BJ (cell line): ENCODE measurements at places on chromosomes 7 and 10. TPM values are rescaled to one million over a fixed set of nuclear protein-coding genes. Genes with fewer than 3 reads are reported as not detected.

RNF32 gene
- polyA plus RNA-seq: 0.63 and 0.93 TPM in 2 replicates

NKX1-2 gene
- polyA plus RNA-seq: not detected in 2 replicates

VPS50 gene
- polyA plus RNA-seq: 10.9 and 17.6 TPM in 2 replicates

GARIN1A gene
- polyA plus RNA-seq: 0.67 and 0.94 TPM in 2 replicates

DNA sequence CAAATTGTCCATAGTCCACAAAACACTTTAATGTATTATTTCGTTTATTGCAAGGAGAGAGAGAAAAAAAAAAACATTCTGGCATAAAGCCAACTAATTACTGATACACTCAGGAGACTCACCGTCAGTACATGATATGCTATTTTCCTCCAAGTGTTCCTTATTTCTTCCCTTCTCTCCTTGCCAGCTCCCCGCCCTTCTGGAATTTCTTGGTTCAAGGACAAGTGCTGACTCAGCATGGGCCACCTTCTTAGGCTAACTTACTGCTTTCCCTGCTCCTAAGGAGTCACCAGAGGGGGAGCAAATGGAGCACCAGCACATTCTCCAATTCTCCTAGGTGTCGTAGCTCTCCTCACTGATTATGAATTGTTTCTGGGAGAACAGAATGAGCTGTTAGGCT, 133.8 kb upstream of the HDAC9 start:
- no peak for DNase-seq

GRCh38 chr10:35700487-35700882, 58.4 kb upstream of the FZD8 start:
- no peak for DNase-seq

DNA sequence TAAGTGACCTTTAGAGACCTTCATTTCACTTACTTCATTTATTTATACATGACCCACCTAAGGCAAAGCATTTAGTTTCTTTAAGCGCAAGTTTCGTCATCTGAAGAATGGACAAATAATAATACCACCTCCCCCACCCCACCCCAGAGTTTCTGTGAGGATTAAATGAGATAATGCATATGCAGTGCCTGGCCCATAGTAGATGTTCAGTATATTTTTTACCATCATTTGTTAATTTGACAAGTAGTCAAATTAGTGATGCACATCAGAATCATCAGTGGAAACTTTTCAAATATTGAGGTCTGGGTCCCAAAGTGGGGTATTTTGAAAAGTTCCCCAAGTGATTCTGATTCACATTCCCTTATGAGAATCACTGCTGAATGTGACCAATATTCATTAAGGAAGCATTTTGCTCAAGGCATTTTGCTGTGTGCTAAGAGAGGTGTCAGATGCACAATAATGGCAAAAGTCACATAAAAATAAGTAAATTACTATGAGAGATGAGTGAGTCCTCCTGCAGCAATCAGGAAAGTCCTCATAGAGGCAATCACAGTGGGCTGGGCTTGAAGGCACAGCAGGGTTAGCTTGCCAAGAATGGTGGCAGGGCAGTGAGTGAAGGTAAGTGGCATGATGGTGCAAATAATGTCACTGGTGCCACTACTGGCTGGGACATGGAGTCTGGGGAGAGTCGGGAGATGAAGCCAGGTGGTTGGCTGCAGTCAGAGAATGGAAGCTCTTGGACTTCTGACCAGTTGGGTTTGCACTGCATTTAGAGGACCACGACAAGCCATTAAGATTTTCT, 244.1 kb downstream of the PTEN start:
- DNase-seq: no peak

DNA sequence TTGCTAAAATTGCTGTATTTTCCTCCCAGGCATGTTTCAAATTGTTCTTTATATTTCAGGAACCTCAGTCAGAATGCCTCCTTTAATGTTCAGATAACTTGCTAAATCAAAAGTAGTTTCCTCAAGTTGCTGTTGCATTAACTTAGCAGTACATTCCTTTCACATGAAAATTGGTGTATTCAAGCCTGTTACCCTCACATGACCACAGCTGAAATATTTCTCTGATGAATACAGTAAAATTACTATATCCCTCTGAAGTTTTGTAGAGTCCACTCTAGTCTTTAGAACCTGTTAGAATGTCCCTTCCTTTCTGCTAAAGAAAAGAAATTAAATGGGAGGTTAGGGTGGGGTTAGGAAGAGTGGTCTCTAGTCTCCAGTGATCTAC, 24.5 kb upstream of the C1GALT1 start:
- peak; percentile 40 for DNase-seq

DNA sequence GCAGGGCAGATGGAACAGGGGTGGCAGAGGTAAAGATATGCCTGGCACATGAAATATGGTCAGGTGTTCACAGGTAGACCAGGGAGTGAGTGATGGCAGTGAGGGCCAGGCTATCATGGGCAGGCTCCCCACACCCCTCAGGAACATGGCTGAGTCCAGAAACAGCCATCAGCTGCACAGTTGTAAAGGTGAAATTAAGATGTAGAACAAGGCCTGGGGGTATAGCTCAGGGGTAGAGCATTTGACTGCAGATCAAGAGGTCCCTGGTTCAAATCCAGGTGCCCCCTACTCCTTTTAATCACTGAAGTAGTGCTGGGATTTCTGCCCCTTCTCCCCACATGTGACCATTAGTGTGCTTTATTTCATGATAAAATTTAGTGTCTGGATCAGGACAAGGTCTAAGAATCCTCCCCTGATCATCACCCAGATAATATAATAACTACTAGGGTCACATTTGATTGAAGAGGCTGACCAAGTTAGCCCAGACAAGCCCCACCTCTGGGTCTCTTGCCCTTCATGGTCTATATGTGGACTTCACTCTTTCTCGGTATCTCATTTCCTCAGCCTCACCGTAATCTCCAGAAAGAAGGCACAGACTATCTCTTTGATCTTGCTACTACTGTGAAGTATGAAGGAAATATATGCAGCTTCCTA, 69.0 kb downstream of the ZNF783 start:
- DNase-seq: no peak

DNA sequence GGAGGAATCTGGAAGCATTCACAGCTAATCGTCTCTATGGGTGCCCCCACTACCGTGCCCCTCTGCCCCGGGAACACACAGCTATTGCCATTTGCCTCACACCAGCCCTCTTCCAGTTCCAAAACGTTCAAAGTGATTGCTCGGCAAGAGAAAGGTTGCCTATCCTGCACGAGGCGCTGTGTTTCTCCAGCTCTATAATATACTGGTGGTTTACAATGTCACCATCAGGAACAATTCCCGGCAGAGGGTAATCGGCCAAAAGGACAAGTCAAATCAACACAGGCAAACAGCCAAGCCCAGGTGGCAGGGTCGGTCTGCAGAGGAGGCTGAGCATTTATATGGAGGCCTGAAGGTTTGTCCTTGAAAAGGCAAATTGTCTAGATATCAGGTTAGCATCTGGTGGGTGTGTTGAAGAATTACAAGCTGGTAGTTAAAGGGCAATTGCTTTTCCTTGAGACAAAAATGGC, 29.2 kb upstream of the TNS3 start:
- DNase-seq: no peak

DNA sequence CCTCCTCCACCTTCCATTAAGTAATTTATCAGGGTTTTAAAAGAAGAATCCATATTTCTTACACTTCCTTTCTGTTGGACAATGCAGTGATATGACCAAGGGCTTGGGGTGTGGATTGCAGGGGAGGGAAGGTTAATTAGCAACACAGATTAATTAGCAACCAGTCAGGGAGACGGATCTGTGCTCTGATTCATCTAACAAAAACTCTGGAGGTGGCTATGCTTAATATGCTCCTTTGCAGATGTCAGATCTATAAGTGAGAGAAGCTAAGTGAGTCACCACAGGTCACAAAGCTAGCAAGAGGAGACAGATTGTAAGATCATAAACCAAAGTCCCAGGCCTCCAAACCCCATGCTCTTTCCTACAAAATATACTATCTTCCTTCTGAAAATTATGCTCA, 178.8 kb upstream of the ITGB1 start:
- no peak for DNase-seq

DNA sequence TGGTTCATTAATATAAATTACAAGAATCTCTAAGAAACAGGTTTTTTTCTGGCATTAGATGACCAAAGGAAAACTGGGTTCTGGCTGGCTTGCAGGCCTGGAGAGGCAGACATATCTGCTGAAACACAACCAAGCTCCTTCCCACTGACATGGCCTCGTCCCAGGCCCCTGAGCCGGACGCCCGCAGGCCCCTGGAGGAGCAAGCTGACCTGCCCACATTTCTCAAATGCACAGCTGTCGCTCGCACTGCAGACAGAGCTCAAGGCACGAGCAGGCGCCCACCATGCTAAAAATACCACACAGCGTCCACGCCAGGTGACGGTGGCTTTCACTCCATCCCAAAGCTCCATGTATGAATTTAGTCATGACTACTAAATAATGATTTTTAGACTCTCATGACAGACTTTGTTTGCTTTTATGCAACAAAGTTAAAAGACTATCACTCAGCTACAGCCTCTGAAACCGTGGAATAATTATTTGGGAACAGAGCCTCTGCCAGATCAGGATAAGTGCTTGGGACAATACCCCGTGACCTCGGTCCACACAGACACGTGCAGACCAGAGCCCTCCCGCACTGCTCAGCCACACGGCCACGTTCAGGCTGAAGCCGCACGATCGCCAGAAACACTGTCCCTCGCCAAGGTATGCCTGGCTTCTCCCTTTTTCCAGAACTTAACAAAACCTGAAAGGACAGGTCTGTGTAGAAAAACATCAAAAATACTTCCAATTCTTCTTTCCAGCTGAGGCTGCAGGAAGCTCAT, 71.1 kb downstream of the DIP2C start:
- no peak for DNase-seq

GRCh38 chr10:74187237-74187636, 36.2 kb downstream of the ADK start:
- no peak for DNase-seq

DNA sequence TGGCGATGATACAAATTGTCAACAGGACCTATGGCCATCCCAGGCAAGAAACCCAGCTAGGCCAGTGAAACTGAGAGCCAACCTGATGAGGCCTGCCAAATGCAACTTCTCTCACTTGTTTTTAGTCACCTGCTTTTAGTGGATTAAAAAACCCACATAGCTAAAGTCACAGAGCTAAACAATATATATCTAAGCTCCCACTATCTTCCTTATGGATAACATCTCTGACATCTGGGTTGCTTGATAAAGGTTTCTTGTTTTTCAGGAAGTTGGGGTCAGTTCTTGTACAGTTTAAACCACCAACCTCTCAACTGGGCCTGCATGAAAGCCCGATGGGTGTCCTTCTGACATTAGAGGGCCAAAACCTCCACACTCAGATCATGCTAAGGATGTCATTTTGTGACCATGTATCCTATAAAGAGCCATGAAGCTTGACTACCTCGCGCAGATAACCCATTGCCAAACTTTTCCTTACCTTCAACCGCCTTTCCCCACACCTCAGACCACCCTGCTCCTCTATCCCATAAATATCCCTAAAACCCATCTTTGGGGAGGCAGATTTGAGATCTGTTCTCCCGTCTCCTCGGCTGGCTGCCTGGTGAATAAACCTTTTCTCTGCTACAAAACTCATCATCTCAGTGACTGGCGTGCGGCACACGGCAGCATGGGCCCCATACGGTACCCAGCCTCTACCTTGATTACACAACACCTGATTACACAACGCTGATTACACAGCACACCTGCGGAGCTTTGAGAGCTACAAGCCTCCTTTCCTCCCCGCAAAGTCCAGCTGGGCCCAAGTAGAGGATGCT, 797 bp upstream of the STMP1 start:
- DNase-seq: no peak

- DNase-seq: no peak
Measured at GRCh38 chr7:97845622-97846203, 26.5 kb downstream of the ASNS start.
